ENCODE measurements at places on chromosomes 1 and 21. TPM values are rescaled to one million over a fixed set of nuclear protein-coding genes. Genes with fewer than 3 reads are reported as not detected.

The ROR1 gene
- 9.0 TPM for total RNA-seq

The GPR37L1 gene
- not detected for total RNA-seq

The ATAD3C gene
- not detected for total RNA-seq

The DFFA gene
- 44.4 TPM for total RNA-seq

The RGS7 gene
- not detected for total RNA-seq

The ZNF683 gene
- total RNA-seq, result not detected

The REN gene
- total RNA-seq, result 0.29 TPM

The SLC45A1 gene
- total RNA-seq, result 0.20 TPM

The OR2T2 gene
- total RNA-seq, result not detected

The FNDC10 gene
- 3.4 TPM for total RNA-seq

The HMCN1 gene
- total RNA-seq, result 4.9 TPM

The TCHH gene
- total RNA-seq, result under 0.01 TPM

The IFI44L gene
- total RNA-seq, result 5.4 TPM

The NID1 gene
- 50.9 TPM for total RNA-seq

The RGS21 gene
- not detected for total RNA-seq

The SH3BGR gene
- total RNA-seq, result 1.3 TPM

The FBLIM1 gene
- total RNA-seq, result 75.5 TPM

The S100A7A gene
- not detected for total RNA-seq

Data from RPMI7951 (cell line).